ENCODE measurements at places on chromosomes 6 and 20.

GRCh38 chr6:29981211-29981812 is 39.0 kb downstream of the HLA-A start:
- no peak for DNase-seq

DNA sequence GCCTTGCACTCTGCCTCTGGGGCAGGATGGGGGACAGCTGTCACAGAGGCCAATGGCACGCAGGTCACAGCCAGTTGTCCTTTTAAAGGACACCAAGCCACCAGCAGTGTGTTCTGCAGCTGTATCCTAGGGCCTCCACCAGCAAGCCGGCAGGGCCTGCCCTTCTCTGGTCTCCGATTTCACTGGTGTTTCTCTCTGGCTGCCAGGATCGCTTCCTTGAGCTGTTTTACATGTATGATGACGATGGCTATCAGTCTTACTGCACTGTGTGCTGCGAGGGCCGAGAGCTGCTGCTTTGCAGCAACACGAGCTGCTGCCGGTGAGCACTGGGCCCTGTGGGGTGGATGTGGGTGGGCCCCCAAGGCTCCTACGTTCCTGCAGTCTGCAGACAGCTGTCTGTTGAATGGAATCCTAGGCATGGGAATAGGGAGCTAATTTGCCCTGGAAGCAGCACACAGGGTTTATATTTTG is 22.7 kb upstream of the MAPRE1 start:
- no peak for DNase-seq

DNA sequence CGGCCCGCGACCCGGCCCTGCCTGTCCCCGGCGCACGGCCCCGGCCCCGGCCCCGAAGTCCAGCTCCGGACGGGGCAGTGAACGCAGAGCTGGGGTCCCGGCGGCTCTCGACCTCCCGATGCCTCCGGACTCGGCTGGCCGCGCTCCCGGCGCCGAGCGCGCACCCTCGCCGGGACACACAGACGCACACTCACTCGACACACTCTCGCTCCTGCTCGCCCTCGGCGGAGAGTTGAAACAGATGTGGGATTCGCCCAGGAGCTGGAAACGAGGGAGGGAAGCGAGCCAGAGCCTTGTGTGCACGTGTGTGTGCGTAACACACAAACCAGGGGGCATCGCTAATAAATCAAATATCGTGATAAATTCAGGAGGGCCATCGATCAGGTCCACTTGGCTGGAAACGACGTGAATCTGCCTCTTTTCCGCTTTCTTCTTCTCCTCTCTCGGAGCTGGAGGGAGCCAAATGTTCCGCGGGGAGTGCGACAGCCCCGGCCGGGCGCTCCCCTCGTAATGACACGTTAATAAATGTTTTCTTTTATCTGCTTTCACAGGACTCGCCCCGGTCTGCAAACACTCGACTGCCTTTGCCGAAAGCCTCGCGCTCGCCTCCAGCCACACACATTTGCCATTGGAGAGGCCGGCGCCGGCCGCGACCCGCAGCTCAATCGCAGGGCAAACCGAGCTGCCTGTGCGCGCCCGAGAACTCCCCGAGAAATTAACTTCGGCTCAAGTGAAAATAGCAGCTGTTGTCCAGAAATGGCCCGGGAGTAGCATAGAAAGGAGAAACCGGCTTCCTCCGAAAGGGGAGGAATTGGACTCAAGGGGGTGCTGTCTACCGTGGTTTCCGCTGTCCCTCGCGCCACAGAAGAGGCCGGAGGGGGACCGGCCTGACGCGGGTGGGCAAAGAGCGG is 828 bp upstream of the SULF2 start:
- peak; percentile 86 for DNase-seq

DNA sequence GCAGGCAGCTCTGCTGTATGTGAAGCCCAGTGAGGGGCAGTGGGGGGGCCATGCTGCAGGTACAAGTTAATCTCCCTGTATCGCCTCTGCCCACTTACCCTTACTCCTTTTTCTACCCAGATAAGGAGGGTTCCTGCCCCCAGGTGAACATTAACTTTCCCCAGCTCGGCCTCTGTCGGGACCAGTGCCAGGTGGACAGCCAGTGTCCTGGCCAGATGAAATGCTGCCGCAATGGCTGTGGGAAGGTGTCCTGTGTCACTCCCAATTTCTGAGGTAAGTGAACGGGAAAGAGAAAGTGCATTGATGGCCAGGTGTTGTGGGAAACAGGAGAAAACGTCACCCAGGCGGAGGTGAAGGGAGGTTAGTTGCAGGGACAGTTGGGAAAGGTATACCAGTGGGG is 10.3 kb downstream of the WFDC2 start:
- no peak for DNase-seq

- peak; percentile 48 for DNase-seq
Measured at GRCh38 chr20:37360391-37361115, 14.6 kb downstream of the SRC start.

GRCh38 chr6:111061508-111061907 is 25.8 kb upstream of the SLC16A10 start:
- DNase-seq: no peak

DNA sequence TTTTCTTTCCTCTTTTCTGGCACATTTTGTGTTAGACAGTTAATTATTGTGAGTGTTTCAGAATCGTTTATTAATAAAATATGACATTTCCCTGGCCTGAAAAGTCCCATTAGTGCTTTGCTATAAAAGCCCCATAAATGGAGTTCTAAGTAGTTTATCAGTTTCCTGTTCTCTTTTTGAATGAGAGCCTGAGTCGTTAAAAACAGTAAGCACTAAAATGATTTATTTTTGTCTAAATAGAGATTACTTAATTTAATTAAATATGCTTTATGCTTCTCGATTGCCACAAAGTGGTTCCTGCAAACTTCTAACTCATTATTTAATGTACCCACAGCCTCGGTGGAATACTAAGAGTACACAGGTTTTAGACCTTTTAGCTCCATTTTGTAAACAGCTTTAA is 577.9 kb downstream of the C6orf118 start:
- no peak for DNase-seq

Measured in suppressor macrophage treated with lipopolysaccharide for 4 hours (primary cell).